Activated naive CD8-positive, alpha-beta T cell treated with anti-CD3 and anti-CD28 coated beads, Interleukin-2, amount 10 ng/mL, durations not matched to agents 7 days and 5 days (primary cell): ENCODE measurements at places on chromosomes 1 and 21. TPM values are rescaled to one million over a fixed set of nuclear protein-coding genes. Genes with fewer than 3 reads are reported as not detected.
A peak's percentile ranks its signal among the peaks of the same experiment; 100 is the strongest.

Gene NTMT2
- not detected for total RNA-seq

Gene TEKT2
- not detected for total RNA-seq

Gene NBPF6
- not detected for total RNA-seq

Gene INKA2
- total RNA-seq = 2.0 TPM

Gene NBPF9
- total RNA-seq = 14.1 TPM

DNA sequence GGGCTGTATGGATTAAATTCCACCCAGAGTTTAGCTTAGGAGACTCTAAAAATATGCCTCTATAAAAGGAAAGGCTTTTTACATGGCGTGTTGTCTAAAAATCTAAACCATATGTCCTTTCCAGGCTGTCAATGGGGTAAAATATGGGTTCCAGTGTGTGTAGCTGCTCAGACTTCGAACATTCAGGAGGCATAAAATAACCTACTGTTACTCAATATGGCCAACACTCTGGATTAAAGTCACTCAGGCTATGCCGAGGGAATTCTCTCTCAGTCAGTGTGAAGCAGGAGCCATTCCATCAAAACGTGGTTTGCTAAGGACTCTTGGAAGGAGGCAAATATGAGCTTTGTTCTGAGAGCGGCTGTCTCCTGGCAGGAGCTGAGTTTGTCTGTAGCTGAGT is 135.3 kb downstream of the RUNX1 start:
- peaks cover 4% of the 10 kb centered on the region for H3K36me3 ChIP-seq
- peaks cover 4% of the 10 kb centered on the region for H3K4me1 ChIP-seq
- no peak overlapping the region for H3K27ac ChIP-seq
- H3K27me3 ChIP-seq = peaks cover 7% of the 10 kb centered on the region
- H3K4me3 ChIP-seq = no peak overlapping the region

- H3K4me3 ChIP-seq = peak overlapping the region; percentile 98
- peaks cover 7% of the 10 kb centered on the region for H3K27me3 ChIP-seq
- peak overlapping the region; percentile 99 for H3K27ac ChIP-seq
- H3K36me3 ChIP-seq = peaks cover 5% of the 10 kb centered on the region
Measured at GRCh38 chr1:71081697-71082080, 854 bp upstream of the ZRANB2 start.

DNA sequence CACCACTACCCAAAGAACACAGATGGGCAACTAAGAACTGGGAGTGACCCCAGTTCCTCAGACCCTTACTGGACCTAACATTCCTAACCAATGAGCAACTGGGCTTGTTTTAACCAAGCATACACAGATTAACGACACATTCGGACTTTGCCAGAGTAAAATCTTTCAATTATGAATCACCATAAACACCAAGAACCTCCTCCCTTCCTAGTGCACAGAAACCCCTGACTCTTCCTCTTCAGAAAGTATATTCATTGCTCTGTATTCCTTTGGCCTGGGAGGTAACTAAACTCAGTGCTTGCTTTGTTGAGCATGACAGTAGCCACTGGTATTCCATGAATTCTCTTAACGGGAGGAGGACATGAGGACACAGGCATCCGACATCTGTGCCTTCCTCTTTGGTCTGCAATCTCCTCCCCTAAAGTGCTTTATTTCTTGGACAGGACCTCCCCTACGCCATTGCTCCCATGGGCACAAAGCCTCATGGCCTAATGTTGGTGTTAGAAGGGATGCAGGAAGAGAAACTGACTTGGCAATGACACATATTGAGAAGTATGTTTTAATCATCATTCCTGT is 42.7 kb downstream of the SEC16B start:
- no peak overlapping the region for H3K27ac ChIP-seq
- H3K27me3 ChIP-seq = no peaks in the 10 kb centered on the region
- DNase-seq = no peak
- no peak overlapping the region for H3K4me3 ChIP-seq
- H3K4me1 ChIP-seq = no peaks in the 10 kb centered on the region
